ENCODE measurements at places on chromosomes 3 and 15.

- DNase-seq, result no peak
Measured at GRCh38 chr15:74399511-74400312, 32.3 kb upstream of the CYP11A1 start.

DNA sequence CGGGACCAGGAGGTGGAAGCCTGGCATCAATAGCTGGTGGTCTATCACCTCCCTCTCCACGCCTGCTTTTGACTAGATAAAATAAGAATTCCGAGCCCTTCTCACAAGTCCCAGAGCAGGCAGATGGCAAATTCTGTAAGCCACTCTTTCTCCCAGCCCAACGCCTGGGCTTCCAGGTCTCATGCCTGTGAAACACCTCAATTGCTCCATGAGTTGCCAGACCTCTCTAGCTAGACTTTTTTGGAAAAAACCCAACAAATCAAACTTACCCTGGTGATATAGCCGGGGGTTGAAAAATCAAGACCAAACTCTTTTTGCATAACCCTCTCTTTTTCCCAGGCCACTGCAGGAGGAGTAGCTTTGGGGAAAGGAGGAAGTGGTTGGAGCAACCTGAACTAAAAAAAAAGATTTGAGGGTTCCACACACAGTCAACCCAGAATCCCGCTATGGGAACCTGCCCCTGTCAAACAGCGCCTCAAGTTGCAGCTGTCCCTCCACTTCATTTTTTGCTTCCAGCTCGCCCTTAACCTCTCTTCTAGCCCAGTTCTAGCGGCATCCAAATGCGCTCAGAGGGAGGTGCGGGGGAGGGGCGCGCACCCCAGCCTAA is 7.0 kb downstream of the BHLHE40 start:
- DNase-seq, result no peak

DNA sequence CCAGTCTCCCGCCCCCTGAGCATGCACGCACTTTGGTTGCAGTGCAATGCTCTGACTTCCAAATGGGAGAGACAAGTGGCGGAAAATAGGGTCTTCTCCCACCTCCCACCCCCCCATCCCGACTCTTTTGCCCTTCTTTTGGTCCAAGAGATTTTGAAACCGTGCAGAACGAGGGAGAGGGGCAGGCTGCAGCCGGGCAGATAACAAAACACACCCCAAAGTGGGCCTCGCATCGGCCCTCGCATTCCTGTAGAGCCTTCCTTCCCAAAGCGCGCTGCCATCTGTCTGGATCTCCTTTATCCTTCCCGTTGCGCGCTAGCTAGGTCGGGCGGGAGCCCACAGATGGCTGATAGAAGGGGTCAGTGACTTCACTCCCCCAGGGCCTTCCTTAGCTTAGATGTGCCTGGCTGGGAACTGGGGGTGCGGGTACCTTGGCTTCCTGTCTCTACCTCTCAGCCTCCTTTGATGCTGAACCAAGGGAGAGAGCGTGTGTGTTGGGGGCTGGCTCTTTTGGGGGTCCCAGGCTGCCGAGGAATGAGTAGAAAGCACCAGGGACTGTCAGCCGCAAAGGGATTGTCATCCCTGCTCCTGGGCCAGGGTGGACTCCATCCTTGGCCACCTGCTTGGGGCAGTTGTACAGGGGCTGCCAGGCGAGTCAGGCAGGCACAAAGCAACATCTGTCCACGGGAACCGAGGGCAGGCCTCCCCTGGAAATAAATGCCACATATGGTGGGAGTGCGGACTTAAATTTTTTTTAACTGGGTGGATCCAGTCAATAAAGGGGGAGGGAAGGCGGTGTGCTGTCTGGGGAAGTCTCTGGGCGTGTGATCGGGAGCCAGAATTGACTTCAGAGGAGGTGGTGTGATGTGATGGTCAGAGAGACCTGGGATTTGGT is 1.8 kb downstream of the SMAD3 start:
- DNase-seq, result no peak

DNA sequence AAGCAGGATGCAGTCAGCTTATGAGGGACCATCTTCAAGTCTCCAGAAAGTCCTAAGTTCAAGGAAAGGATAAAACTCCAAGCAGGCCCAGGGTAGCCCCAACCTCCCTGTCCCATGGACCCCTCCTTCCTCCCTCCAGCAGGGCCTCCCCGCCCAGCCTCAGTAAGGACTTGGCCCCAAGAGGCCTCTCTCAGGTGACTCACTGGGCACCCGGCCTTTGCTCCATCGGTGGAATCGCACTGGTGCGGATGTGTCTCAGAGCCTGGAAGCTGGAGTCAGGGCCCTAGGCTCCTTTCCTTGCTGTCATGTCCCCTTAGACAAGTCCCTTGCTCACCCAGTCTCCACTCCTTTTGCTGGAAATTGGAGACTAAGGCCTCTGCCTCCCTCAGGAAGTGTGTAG is 114.4 kb upstream of the RNF7 start:
- no peak for DNase-seq

Measured in sigmoid colon (tissue), 7 donors.